ENCODE measurements at places on chromosomes 12 and 14.

DNA sequence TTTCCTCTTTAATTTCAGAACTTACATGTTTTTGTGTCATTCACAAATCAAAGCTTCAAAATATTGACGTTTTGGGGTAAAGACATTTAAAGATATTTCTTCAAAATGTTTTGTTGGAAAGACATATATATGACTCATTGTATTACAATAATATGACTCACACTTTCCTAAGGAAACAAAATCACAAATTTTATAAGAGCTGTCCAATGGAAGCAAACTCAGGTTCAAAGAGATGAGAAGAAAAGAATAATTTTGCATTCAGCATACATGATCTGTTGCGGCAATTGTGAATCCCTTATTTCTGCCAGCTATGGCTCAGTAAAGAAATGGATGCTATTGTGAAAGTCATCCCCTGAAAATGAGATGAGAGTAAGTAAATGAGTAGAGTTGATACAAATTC lies 82.7 kb downstream of the GRIP1 start:
- no peak for DNase-seq

DNA sequence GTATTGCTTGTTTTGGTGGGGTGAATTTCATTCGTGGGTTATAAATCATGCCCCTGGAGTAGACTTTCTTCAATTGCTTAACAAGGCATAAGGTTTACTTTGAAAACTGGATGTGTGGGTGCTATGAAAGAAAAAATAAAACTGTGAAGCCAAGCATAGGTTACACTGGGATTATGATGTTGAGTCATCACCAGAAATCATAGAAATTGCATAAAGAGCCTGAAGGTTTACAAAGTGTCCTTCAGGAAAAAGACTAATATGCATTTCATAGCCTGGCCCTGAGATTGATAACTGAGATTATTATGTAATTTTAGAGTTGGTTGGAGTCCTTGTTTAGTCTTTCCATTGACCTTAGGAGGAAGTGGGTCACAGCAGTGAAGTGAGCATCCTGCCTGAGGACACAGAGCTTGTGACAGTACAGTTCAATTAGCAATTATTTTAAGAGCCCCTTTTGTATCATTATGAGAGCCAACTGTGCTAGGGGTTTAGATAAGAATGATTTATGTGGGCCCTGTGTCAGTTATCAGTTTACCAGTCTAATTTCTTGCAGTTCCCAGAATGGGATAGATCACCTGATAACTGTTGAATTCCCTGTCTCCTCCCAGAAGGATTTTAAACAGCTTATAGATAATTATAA lies 13.6 kb downstream of the LRRK2 start:
- DNase-seq = no peak

- peak; percentile 10 for DNase-seq
These were observed 19.0 kb upstream of the CLEC2A start for GRCh38 chr12:9951026-9951675.

DNA sequence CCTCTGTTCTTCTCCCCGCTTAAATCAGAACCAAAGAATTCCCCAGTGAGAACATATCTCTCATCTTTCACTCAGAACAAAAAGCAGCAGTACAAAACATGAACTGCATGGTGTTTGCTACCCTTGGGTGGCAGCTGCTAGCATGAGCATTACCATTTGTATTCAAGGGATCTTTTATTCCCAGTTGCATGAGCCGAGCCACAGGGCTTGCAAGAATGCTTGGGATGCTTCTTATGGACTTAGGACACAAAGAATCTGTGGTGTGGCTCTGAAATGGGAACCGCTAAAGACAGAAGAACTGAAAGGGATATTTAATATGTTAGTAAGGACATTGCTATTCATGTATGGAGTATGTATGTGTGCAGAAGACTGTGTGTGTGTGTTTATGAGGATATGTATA lies 190.6 kb downstream of the TMX1 start:
- no peak for DNase-seq

DNA sequence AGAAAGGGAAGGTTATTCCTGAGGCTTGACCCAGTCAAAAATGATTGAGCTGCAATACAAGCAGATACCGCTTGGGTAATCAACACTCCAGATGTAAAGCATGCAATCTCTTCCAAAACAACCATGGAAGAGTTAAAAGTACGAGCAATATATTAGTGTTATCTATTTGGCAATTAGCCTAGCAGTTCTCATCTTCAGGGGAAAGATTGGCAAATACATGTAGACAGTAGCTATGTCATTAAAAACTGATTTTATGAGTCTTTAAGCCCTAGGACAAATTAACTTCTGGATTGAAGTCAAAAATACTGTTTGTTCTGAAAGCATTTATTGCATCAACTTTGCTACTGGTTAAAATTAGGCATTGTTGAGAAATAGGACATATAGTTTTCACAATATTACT lies 9.3 kb upstream of the GYS2 start:
- no peak for DNase-seq

DNA sequence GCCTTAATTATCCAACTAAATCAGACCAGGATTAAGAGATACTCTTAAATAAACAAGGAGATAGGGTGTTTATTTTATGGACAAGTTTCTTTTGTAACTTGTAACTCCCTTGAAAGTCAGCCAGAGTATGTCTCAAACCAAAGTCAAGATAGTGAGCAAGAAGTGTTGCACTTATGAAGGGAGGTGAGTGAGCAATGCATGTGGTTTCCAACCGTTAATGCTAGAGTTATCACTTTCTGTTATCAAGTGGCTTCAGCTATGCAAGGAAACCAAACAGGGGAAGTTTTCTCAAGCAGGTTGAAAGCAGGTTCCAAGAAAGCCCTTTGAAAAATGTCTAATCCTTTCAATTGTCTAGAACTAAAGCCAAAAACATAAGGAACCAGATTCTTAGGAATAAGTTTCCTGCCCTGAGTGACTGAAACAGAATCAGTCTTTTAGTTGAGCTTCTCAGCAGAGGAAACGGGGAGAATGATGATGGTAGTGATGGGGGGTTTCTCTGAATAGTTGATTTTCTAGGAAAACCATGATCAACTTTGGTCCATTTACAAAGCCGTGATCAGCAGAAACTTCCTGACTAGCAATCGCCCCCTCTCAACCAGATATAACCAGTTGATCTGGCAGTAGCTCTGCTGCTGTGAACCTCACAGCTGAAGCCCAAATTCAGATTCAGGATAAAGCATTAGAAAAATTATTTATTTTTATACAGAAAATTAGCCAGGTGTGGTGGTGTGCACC lies 128.4 kb downstream of the DAD1 start:
- DNase-seq = no peak

- DNase-seq = no peak
These were observed 37.8 kb upstream of the NFYB start for GRCh38 chr12:104175726-104176247.

GRCh38 chr12:89740943-89741342 lies 32.3 kb upstream of the ATP2B1 start:
- DNase-seq = no peak

GRCh38 chr14:61381553-61381952 lies 60.2 kb downstream of the PRKCH start:
- DNase-seq = no peak

Data from activated T-helper 1 cell treated with Interleukin-2 at 50 U/mL for 16 hours (primary cell).